ENCODE measurements at places on chromosomes 2 and 18.

- no peak for DNase-seq
Observed at GRCh38 chr2:151153601-151154000, 108.1 kb downstream of the RBM43 start.

GRCh38 chr2:129885735-129886134, 93.7 kb upstream of the RAB6C start:
- no peak for DNase-seq

DNA sequence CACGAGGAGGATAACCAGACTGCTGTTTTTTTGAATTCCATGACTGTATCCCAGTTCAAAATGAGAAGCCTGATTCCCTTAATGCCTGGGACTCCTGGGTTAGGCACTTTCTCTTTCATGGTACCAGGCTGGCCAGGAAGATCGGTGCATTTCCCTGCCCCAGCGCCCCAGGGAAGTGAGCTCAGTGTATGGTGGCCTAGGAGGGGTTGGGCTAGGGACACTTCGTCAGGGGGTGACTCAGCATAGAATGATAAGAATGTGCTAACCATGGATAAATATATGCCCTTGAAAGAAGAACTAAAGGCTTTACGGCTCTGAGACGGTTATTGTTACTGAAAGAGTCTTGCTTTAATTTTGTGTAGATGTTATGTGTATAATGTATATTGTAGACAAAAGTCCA, 27.5 kb upstream of the FAM237A start:
- DNase-seq = no peak

DNA sequence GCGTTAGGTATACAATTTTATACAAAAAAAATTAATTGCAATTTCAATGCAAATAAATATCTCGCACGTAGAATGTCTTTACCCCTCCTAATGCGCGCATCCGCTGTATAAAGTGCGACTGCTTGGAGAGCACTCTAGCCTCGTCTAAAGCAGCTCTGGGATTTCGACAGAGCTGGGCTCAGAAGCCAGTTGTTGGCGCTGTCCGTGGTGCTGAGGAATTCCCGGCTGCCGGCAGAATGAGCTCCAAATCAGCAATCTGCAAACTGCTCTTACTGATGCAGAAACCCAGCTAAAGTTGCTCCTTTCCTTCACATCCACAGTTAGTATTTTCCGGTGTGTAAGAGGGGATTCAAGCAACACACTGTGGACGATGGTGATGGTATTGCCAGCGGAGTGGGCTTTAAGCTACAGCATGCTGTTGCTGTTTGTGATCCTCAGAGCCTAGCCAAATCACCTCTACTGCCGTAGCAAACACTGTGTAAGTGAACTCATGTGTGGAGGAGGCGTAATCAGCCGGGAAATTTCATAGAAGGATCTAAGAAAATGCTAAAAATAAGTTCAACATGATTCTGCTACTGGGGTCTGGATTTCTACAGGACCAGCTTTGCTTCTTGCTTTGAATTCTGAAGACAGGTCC, at the start of gene VWC2L:
TSS of gene VWC2L (plus strand) at position 137 of the 637 bp plus-strand sequence. CDS start 3,140 bp downstream, outside the sequence.
- DNase-seq = peak; percentile 81

DNA sequence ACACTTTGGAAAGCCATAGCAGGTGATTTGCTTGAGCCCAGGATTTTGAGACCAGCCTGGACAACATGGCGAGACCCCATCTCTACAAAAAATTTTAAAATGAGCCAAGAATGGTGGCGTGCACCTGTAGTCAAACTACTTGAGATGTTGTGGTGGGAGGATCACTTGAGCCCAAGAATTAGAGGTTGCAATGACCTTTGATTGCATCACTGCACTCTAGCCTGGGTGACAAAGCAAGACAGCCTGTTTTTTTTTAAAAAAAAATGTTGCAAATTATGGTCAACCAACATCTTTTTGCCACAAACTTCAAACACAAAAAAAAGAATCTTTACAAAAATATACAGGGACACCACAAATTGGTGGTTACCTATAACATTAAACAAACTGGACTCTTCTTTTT, 40.3 kb downstream of the MEX3C start:
- DNase-seq = no peak

GRCh38 chr2:163213661-163214081, 375.1 kb upstream of the KCNH7 start:
- no peak for DNase-seq

- DNase-seq = no peak
Observed at GRCh38 chr2:1685078-1685956, 59.0 kb downstream of the PXDN start.

- DNase-seq = no peak
Observed at GRCh38 chr2:231909631-231910030, 16.6 kb downstream of the NPPC start.

GRCh38 chr18:42976869-42977590, 138.5 kb downstream of the RIT2 start:
- DNase-seq = no peak

DNA sequence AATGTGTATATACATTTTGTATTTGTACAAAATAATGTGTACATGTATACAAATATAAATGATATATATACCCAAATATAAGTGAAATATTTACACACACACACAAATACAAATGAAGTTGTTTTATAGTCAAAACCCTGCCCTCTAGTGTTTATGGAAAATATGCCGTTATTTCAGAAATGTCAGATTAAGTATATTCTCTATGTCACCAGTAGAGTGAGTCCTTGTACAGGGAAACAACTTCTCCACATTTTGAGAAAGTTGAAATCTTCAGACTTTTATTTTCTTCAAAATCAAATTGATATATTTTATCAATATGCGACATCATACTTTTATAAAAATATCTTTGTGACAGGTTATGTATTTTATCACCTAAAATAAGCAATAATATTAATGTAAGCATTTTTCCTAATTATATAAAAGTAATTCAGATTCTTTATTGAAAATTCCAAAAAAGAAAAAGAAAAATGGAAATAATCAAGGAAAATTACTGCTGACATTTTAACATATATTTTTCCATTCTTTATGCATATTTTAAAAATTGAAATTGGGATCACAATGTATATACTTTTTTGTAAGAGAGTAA, 22.4 kb downstream of the ARL6IP6 start:
- DNase-seq = no peak

All from retina (tissue), 1 donor.